Thymus (tissue), 14 donors: ENCODE measurements at places on chromosomes 2 and 18. TPM values are rescaled to one million over a fixed set of nuclear protein-coding genes. Genes with fewer than 3 reads are reported as not detected.

- DNase-seq: no peak
- H3K4me1 ChIP-seq: no peaks in the 10 kb centered on the region
- no peaks in the 10 kb centered on the region for H3K36me3 ChIP-seq
- H3K27ac ChIP-seq: no peak overlapping the region
- H3K27me3 ChIP-seq: no peaks in the 10 kb centered on the region
- H3K4me3 ChIP-seq: no peak overlapping the region
Observed at GRCh38 chr2:121884511-121884921, 129.1 kb downstream of the TSN start.

HK2 gene
- 4.8 TPM for polyA plus RNA-seq

SH2D6 gene
- 0.55 TPM for polyA plus RNA-seq

KCNG2 gene
- polyA plus RNA-seq: 0.14 TPM

PDE1A gene
- polyA plus RNA-seq: 13.0 TPM

DNA sequence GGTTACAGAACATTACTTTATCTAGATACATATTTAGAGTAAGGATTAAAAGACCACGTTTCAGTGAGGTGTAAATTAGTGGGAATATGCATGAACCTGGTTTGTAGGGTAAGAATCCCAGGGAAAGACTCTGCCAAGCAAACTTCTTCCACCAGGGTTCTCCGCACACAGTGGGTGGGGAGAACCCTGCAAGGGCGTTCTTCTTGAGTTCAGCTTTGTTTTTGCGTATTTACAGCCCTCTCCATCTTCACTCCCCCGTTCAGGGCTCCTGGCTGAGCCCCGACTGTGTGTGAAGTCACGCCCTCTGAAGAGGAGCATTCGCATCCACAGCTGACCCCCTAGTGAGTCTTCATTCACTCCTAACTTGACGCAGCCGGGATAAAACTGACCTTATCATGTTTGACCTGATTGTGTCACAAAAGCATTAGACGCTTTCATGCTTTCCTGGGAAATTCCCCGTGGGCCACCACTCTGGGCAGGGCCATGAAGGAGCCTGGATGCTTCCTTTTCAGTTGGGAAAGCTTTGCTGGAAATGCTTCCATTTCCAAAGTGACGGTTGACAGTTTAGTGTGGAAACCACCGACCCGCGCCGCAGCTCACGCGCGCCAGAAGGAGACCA, 1.0 kb downstream of the ALKAL2 start:
- no peak overlapping the region for H3K4me3 ChIP-seq
- H3K4me1 ChIP-seq: no peaks in the 10 kb centered on the region
- H3K27ac ChIP-seq: no peak overlapping the region
- no peak for DNase-seq
- peaks cover 4% of the 10 kb centered on the region for H3K36me3 ChIP-seq

- H3K4me1 ChIP-seq: peaks cover 10% of the 10 kb centered on the region
- no peak for DNase-seq
- no peaks in the 10 kb centered on the region for H3K27me3 ChIP-seq
- no peaks in the 10 kb centered on the region for H3K36me3 ChIP-seq
- peak overlapping the region; percentile 30 for H3K27ac ChIP-seq
Observed at GRCh38 chr18:2903006-2903405, 56.2 kb downstream of the EMILIN2 start.

MROH2A gene
- polyA plus RNA-seq: 0.39 TPM

- no peak overlapping the region for H3K27ac ChIP-seq
- peaks cover 3% of the 10 kb centered on the region for H3K27me3 ChIP-seq
- no peak overlapping the region for H3K4me3 ChIP-seq
- no peaks in the 10 kb centered on the region for H3K4me1 ChIP-seq
Observed at GRCh38 chr2:26670931-26671460, 21.5 kb upstream of the KCNK3 start.

GRCh38 chr2:101655702-101656422, 41.6 kb upstream of the MAP4K4 start:
- H3K27me3 ChIP-seq: no peaks in the 10 kb centered on the region
- no peak overlapping the region for H3K27ac ChIP-seq
- H3K4me3 ChIP-seq: no peak overlapping the region
- no peak for DNase-seq
- no peaks in the 10 kb centered on the region for H3K4me1 ChIP-seq
